ENCODE measurements at places on chromosomes 4 and X.

DNA sequence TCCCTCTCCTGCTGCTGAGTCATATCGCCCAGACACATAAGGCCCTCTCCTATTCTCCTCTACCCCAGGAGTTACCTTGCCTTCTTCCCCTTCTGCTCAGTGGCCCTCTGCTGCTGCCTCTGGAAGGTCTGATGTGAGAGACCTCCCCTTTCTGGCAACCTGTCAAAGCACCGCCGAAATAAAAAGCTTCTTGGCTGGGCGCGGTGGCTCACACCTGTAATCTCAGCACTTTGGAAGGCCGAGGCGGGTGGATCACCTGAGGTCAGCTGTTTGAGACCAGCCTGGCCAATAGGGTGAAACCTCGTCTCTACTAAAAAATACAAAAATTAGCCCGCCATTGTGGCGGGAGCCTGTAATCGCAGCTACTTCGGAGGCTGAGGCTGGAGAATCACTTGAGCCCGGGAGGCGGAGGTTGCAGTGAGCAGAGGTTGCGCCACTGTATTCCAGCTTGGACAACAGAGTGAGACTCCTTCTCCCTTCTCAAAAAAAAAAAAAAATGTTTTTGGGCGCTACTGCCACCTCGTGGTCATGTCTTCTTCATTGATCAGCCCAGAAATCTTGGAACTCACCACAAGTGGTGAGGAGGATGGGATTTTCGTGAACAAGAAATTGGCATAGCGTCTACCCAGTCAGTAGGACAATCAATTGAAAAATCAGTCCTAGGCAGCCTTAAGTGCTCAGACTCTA is 8.6 kb upstream of the ZXDA start:
- DNase-seq = no peak

DNA sequence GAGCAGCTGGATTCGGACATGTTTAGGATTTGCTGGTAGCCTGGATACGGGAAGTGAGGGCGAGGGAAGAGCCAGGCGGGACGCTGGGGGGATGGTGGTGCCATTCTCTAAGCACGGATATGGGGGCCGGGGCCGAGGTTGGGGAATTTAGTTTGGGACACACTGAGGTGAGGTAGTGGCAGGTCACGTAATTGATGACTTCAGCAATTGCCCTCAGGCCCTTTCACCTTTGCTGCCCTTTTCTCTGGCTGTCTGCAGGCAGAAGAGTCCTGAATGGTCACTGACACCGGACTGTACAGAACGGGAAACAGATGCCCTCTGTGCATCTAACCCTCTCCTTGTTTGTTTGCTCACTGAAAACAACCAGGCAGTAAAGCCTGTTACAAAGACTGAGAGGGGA is 16.9 kb upstream of the HMGB3 start:
- no peak for DNase-seq

DNA sequence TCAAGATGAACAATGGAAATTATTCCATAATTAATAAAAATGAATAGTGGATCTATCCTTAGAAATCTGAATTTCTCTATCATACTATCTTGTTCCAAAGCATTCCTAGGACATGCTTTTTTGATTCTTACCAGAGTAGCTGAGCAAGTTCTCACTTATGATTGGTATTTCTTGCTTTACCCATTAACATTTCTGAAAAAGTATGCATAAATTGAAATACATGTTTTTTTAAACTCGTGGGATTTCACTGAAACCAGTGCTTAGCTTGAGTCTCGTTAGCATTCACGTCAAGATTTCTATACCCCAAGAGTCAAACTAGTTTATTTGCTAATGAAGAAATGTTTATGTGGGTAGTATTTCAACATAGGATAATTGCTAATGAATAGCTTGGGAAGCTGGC is 89.0 kb downstream of the ELOVL6 start:
- DNase-seq = no peak

DNA sequence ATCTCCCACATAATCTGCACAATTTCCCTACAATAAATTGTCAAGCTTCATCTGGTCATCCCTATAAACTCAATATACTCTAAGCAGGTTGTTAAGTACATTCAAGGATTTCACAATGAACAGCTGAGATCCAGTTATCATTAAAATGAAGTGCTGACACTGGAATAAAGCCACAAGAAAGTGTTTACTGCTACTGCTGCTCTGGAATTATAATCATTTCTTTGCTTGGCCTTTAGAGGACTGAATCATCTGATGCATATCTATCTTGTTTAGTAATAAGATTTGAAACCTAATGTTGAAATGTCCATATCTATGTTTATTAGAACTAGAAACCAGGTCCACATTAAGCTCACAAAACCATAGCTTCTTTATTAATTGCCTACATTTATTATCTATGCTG is 338.6 kb upstream of the ZFP42 start:
- no peak for DNase-seq

Data from activated CD8-positive, alpha-beta memory T cell treated with anti-CD3 and anti-CD28 coated beads for 1 hour (primary cell).